Fibroblast of upper back skin (primary cell): ENCODE measurements at places on chromosomes 3 and 15.

DNA sequence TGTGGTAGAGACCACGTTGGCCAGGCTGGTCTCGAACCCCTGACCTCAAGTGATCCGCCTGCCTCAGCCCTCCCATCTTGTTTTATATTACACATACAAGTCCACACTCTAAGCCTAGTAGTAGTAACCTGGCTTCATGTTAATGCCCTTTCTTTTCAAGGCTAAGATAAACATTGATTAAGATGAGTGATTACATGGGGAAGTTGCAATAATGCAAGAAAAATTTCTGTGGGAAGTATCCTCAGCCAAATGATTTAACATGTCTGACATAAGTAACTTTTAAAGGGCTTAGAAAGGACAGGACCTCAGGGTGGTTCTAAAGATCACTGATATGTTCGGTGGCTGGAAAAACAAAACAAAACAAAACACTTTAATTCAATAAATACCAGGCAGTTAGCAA lies 72.1 kb downstream of the SFMBT1 start:
- no peak for DNase-seq

DNA sequence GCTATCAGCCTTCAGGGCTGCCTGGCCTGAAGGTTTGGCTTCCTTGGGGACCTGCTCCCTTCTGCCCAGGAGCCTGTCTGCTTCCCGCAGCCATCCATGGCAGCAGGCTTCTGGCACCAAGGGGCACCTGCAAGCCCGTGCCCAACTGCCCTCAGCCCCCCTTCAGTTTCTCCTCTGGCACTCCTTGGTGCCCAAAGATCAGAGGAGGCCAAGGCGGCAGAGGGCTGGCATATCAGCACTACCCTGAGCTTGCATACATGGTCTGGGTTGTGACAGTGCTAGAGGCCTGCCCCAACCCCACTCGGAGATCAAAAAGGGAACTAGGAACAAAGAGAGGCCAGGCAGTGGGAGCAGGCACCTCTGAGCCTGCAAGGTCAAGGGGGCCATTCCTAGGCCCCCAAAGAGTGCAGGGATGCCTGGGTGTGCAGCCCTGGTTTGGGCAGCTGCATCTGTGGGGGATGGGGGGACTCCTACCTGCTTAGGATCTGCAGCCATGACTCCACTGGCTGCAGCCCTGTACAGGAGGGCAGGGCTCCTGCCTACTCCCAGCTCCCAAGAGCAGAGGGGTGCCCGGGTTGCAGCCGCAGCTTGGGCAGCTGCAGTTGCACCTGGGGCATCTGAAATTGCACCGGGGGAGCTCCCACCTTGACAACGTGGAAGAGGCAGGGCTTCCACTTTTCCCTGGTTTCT lies 76.2 kb upstream of the TP63 start:
- DNase-seq = no peak

DNA sequence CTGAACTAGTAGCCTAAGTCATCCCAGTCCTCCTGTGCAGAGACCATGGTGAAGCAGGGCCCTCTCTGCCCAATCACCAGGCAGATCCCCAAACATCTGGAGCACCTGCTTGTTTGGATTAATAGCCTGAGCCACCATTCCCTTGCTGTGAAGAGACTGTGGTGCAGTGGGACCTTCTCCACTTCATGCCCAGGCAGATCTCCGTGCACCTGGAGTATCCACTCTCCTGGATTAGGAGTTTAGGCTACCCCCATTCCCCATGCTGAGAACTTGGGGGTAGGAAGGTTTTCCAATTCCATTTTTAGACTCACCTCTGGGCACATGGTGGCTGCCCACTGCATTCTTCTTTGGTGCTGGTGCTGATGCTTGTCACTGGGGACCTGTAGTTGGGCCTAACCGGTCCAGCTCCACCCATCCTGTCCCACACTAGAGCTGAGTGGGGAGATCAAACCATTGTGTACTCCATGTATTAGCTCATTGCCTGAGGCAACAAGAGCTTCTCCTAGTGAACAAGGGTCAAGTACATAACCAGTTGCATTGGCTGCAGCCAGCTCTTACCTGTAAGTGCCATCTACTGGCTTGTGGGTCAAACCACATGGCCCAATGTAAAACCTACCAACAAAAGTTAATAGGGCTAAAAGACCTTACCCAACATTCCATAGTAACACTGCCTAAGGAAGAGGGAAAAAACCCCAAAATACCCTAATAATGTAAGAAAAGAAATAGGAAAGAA lies 382.5 kb upstream of the CBLB start:
- DNase-seq = no peak

DNA sequence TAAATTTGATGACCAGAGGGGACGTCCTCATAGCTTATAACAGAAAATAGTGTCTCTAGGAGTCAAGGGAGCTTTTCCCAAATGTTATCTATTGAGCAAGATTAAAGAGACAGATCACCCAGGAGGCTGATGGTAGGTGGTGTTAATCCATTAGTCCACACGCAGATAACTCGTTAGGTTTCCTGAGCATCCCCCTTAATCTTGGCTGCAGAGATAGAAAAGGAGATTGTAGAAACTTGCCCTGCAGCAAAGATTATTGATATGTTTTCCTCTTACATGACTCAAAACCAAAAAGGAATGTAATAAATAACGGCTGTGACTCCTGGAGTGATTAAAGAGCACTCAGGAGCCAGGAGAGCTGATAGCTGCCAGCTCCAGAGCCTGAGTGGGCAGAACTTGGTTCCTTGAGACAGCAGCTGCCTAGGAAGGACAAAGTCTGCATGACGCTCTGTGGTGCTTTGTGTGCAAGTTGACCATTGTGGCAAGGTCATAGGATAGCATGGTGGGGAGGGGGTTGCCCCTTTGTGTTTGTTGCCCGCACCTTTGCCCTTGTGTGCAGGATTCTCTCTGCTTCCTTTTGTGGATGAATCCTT lies 234.8 kb downstream of the PTPRG start:
- no peak for DNase-seq

DNA sequence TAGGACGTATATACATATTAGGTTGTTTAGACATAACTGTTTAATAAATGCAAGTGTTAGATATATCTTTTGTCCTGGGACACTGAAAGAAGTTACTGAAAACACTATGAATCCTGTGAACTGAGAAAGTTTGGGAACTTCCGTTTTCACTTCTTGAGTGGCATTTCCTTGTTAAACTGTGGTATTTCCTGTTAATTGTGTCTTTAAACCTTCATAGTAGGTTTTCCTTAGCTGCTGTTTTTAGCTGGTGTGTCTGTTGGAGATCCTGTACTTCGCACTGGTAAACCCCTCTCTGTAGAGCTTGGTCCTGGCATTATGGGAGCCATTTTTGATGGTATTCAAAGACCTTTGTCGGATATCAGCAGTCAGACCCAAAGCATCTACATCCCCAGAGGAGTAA lies 37.1 kb downstream of the ATP6V1A start:
- DNase-seq = peak; percentile 5

DNA sequence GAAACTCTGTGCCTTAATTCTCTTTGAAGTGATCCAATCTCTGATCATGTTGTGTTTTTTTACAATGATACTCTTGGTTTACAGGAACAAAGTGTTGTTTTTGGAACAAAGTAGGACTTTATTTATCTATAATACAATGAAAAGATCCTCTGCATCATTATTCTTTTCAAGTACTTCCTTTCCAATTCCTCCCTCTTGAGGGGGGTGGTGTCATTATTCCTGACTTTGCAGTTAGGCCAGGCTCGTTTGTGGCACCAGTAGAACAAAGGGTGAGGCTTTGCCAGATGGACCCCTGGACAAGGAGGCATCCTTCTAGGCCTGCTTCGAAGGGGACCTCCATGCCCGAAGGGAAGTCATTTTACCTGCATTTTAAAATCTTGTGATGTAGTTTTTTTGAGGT lies 41.7 kb upstream of the ZBTB38 start:
- DNase-seq = no peak

DNA sequence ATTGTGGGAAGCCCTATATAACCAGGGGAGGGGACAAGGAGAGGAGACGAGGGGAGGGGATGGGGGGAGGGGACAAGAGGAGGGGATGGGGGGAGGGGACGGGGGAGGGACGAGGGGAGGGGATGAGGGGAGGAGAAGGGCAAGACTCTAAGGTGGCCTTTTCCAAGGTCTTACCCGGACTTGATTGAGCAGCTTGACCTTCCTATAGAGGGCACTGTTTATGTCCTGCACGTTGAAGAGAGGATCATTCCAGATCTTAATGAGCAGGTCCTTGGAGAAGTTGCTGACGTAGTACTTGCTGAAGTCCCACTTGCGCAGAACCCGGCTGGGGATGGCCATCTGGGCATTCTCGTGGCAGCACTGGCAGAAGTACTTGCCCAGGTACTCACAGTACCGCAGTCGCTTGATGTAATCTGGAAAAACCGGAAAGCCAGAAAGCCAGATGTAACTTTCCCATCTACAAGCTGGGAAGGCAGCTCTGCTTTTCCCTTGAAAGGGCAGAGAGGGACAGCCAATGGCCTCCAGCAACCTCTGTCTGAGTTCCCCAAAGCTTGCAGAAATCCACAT lies 55.7 kb downstream of the RUBCN start:
- no peak for DNase-seq

- peak; percentile 77 for DNase-seq
These were observed 30.7 kb downstream of the LMCD1 start for GRCh38 chr3:8532251-8532871.

GRCh38 chr3:143283432-143284128 lies 164.0 kb downstream of the CHST2 start:
- DNase-seq = no peak

DNA sequence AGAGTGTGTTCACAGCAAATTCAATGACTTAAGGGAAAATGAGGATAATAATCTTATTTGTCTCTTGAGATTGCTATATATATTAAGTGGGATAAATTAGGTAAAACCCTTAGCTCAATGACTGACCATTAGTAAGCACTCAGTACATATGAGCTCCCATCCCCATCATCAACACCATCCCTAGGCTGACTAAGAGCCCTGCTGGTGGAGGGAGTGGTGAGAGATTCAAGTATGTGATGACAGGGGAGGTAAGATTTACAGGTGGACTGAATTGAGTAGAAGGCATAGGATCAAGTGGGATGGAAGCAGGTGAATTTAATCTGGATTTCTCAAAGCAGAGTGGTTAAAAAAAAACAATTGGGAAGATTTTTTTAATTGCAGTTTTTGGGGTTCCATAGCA lies 21.0 kb upstream of the LRRN1 start:
- no peak for DNase-seq

- DNase-seq = peak; percentile 49
These were observed 326.3 kb upstream of the ICE2 start for GRCh38 chr15:60804986-60805949.

DNA sequence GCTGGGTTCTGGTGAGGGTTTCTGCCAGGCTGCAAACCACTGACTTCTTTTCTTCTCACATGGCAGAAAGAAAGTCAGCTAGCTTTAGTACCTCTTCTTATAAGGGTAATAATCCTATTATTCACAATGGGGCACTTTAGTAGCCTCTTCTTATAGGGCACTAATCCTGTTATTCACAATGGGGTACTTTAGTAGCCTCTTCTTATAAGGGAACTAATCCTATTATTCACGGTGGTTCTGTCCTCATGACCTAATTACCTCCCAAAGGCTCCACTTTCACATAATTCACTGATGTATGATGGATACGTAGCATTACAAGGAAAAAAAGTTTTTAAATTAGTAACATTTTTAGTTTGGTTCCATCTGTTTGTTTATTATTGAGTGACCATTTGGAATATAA lies 671.3 kb downstream of the NSUN3 start:
- no peak for DNase-seq

DNA sequence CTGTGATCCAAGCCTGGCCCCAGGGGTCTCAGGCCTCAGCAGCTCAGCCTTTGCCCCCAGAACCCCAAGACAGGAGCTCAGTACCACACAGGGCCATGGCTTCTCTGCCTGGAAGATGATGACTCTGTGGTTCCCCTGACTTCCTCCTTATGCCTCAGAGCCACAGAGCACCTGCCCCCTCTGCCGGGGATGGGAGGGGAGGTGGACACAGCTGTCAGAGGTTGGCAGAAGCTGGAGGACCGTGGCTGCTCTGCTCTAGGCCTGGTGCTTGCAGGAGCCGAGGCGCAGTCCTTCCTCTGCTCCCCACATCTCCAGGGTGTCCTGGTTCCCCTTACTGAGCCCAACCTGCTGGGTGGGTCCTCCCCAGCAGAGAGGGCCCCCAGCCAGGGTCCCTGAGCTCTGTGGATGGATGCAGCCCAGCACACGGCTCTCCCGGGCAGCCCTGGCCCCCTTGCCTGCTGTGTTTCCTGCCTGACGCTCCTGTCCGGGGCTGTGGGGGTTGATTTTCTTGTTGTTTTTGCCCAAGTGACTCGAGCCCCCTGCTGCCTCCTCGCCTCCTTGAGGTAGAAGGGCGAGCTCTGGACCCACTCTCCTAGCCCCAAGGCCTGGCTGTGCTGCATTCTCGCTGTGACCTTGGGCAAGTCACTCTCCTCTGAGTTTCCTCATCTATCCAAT lies 36.6 kb downstream of the PSTPIP1 start:
- no peak for DNase-seq

GRCh38 chr15:89416339-89417183 lies 79.8 kb downstream of the RHCG start:
- peak; percentile 28 for DNase-seq

DNA sequence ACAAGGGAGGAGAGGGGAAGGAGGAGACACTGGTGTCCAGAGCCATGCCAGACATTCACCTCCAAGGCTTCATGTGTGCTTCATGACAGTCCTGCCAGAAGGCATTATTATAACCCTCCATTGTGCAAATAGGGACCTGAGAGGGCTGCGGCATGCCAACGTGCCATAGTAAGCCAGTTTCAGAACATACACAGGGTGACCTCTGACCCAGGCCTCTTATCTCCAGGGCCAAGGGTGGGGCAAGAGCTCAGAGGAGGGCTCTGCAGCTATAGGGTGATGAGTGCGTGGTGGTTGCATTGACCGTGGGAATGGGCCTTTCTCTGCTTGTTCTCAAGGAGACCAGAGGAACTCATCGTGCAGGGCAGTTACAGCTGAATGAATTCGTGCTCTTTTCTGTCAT lies 9.7 kb upstream of the ACSBG1 start:
- DNase-seq = no peak

DNA sequence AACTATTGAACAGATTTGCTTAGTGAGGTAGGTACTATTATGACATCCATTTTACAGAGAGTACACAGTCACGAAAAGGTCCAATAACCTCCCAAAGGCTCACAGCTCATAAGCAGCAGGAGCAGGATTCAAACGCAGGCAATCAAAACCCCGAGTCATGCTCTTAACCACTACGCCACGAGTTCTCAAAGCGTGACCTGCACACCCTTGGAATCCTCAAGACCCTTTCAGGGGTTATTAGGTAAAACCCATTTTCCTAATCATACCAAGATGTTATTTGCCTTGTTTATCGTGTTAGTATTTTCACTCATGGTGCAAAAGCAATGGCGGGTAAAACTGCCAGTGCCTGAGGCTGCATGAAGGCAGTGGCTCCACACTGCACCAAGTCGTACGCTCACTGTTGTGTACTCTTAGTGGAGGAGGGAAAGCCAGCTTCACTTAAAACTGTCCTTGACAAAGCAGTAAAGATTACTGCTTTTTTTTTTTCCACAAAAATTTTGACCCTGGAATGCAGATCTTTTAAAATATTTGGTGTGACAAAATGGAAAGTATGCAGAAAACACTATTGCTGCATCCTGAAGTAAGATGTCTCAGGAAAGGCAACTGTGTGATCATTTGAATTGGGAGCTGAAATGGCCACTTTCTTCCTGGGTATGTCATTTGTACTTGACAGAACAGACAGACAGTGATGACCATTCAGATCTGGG lies 96.1 kb downstream of the IGF2BP2 start:
- DNase-seq = peak; percentile 70

- DNase-seq = no peak
These were observed 33.3 kb downstream of the TRPM7 start for GRCh38 chr15:50653156-50653743.
